ENCODE measurements at places on chromosomes 1 and 21. TPM values are rescaled to one million over a fixed set of nuclear protein-coding genes. Genes with fewer than 3 reads are reported as not detected.

Gene HSPB7
- 1.5 TPM for polyA plus RNA-seq

Gene NPHS2
- not detected for polyA plus RNA-seq

Gene MIXL1
- not detected for polyA plus RNA-seq

Gene KLHDC8A
- 11.4 TPM for polyA plus RNA-seq

Gene CLDN19
- polyA plus RNA-seq: not detected

Gene KIRREL1
- 4.0 TPM for polyA plus RNA-seq

Gene UBXN10
- polyA plus RNA-seq: 1.4 TPM

Gene PAPPA2
- 0.53 TPM for polyA plus RNA-seq

Gene IARS2
- 24.1 TPM for polyA plus RNA-seq

Gene TMPRSS15
- polyA plus RNA-seq: not detected

Gene PODN
- 3.6 TPM for polyA plus RNA-seq

Gene LIX1L
- polyA plus RNA-seq: 23.2 TPM

Gene SHISAL2A
- polyA plus RNA-seq: 1.6 TPM

Gene GRIK3
- 3.3 TPM for polyA plus RNA-seq

Gene HCN3
- polyA plus RNA-seq: 22.3 TPM

Gene COL8A2
- polyA plus RNA-seq: 1.8 TPM

Measured in brain (organoid and tissue), 16 donors.